ENCODE measurements at places on chromosomes 2 and 18.
A peak's percentile ranks its signal among the peaks of the same experiment; 100 is the strongest.

DNA sequence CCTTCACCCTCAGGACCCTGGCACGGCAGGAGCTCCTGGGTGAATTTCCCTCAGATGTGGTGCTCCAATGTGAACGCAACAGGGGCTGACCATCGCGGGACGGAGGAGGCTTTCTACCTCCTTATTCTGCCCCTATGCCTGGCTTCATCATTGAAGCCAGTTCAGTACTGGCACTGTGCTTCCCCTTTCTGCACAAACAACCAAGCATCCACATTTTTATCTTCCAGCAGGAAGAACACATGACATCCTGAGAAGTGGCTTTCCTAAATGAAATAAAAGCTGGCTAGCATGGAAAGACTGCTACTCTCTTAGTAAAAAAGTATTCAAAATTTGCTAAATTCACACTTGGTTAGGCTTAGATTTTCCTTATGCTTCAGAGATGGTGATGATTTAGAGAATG lies 24.8 kb downstream of the AFG3L2 start:
- DNase-seq = no peak

DNA sequence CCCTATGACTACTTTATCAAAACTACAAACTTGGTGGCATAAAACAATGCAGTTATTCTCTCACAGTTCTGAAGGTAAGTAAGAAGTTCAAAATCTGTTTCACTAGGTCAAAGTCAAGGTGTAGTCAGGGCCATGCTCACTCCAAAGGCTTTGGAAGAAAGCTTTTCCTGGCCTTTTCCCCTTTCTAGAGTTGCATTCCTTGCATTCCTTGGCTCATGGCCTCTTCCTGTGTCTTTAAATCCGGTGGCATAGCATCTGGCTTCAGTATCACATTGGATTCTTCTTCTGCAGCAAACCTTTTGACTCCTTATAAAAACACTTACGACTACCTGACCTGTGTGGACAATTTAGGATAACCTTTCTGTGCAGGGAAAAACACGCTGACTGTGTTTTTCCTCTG lies 543.5 kb upstream of the HNMT start:
- DNase-seq = no peak

DNA sequence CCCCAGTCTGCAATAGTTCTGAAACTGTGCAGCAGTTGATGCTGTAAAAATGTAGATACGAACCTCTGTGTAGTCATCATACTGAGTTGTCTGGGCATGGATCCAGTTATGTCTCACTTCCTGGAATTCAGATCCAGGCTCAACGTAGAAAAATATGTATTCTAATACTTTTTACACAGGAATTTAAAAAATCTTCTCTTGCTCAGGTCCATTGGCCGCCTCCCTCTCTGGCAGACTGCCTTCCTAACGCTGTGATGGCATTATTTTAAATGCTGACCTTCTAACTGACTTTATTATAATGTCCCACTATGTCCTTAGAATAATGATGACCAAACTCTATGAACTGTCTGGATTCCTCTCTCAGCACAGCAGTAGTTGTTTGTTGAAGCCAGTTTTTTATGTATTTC lies 119.6 kb downstream of the FEZ2 start:
- no peak for DNase-seq

- no peak for DNase-seq
Observed at GRCh38 chr18:3667255-3668137, 217.5 kb downstream of the TGIF1 start.

DNA sequence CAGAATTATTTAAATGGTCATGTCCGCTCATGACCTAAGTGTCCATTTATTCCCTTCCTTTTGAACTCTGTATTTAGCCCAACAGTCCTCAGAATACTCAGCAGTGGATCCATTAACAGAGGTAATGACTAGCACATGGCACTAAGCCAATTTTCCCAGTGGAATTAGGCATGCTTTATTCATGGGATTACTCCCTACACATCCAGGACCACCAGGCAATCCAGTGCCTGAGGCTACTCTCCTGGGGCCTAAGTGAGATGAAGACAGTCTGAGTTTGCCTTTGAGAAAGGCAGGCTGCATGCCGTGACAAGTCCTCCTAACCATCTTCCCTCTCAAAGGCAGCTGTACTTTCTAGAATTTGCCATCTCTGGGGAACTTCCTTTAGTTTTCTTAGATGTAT lies 128.6 kb downstream of the SPOPL start:
- DNase-seq = peak; percentile 23

DNA sequence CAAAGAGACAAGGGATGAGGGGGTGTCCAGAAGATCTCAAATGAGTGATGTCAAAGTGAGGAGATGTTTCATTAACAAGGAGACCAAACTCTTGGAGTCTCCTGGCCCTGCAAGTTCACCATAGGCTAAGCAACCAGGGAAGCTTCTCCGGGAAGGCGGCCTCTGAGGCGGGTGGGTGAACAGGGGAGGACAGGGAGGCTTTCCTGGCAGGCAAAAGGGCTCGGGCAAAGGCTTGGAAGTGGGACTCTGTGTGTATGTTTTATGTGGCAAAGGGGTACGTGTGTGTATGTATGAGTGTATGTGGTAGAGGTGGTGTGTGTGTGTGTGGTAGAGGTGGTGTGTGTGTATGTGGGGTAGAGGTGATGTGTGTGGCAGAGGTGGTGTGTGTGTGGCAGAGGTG lies 163.9 kb downstream of the DYSF start:
- DNase-seq = no peak

- no peak for DNase-seq
Observed at GRCh38 chr2:111105926-111106325, 14.8 kb upstream of the BCL2L11 start.

- peak; percentile 59 for DNase-seq
Observed at GRCh38 chr2:132668189-132668823, 1.7 kb downstream of the LYPD1 start.

- DNase-seq = no peak
Observed at GRCh38 chr2:10871978-10872377, 39.8 kb upstream of the KCNF1 start.

GRCh38 chr2:146984014-146984413 lies 860.8 kb upstream of the ACVR2A start:
- no peak for DNase-seq

- no peak for DNase-seq
Observed at GRCh38 chr2:71688530-71688929, 235.2 kb downstream of the DYSF start.

DNA sequence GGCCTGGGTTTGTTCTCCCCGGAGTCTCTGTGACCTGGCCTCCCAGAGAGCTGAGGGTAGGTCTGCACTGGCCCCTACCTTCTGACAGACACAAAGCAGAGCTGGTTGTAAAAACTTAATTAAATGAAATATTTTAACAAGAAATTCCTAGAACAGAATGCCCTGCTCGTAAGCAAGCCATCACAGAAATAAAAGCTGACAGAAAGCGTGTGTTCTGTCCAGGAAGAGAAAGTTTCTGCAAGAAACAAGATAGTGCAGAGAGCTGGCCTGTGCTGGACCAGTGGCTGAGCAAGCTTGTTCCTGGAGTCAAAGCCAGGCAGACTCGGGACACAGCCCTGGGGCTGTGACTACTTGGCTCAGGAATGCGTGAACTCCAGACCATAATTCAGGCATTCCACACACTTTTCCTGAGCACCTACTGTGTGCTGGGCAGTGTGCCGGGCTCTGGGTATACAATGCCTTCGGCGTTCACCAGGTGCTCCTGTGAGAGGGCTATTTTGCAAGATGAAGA lies 51.6 kb downstream of the APOB start:
- no peak for DNase-seq

DNA sequence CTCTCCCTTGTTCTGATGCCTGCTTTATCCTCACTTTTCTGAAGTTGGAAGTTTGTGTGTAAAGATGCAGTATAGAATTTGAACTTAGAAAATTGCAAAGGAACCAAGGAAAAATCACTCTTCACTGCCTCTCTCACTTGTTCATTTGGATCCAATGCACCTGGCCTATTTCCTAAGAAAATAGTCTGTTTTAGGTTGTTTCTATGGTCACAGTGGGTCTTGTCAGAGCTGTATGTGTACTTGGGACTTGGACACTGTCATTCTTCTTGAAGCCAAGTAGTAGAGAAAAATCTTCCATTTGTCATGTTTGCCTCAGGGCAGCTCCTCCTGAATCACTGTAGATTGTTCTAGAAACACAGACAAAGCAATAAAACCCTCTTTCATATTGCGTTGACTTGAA lies 80.3 kb upstream of the SESTD1 start:
- DNase-seq = no peak

DNA sequence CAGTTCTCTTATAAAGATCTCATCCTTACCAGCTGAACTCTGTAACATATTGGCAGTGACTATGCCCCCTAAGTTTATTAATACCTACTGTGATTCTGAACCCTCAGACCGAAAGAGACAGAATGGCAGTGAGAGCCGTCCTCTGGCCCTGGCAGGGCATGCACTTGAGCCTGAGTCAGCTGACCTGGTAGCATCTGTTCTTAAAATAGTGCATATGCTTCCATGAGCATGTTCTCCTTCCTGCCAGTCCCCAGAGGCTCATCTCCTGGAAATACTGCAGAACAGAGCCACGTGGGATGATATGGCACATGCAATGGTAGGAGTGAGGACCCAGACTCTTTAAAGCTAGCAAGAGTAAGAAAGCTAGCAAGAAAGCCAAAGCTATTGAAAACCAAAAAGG lies 59.0 kb downstream of the RASGRP3 start:
- DNase-seq = no peak

DNA sequence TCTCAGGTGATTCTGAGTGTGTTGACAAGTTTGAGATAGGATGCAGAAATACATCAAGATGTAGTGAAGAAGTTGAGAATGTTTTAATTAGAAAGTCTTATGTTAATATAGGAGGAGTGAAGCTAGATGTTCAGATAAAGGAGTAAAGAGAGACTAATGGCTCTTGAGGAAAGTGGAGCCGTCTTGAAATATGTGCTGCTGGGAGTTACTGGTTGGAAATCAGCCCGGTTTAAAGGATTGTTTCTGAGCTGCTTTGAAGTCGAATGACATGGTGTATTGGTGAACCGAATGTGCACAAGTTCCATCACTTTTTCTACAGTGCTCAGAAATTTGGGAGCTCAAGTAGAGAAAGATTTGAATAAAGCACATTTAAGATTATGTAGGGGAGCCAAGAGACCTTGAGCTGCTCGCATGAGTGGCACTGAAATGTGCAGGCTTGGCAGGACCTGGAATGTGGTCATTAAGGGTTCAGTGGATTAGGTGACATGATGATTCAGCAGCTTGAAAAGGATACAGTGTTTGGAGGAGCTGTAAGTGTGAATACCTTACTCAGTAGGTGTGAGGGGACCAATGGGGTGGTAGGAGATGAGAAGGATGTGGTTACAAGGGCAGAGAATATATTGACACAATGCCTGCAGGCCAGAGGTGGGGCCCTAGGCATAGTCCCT lies 68.6 kb downstream of the CAB39 start:
- DNase-seq = no peak

DNA sequence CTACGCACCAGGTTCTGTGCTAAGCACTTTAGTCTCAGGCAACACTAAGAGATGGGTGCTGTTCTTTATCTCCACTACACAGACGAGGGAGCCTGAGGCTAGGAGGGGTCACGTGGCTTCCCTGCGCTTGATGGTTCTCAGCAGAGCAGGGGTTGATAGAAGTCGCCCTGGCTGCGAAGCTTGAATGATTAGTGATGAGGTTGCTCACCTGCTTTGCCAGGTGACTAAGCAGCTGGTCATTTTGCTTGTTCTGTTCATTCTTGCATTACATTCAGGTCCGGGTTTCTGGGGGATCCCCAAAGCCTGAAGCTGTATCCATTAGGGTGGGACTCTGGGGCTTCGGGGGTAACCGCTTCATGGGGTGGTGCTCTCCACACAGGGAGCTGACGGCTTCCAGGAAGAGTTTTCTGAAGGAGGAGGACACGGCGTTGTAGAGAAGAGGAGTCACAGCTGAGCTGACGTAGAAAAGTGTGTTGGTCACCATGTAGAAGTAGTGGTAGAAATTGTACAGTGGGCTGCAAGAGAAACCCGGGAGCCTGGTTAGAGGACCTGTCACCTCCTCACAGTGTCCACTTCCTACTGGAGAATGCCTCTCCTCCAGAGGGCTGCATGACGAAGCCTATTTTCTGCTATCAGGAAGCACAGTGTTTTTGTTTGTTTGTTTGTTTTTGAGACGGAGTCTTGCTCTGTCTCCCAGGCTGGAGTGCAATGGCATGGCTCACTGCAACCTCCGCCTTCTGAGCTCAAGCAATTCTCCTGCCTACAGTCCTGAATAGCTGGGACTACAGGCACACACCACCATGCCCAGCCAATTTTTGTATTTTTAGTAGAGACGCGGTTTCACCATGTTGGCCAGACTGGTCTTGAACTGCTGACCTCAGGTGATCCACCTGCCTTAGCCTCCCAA lies 11.5 kb downstream of the NTSR2 start:
- no peak for DNase-seq

DNA sequence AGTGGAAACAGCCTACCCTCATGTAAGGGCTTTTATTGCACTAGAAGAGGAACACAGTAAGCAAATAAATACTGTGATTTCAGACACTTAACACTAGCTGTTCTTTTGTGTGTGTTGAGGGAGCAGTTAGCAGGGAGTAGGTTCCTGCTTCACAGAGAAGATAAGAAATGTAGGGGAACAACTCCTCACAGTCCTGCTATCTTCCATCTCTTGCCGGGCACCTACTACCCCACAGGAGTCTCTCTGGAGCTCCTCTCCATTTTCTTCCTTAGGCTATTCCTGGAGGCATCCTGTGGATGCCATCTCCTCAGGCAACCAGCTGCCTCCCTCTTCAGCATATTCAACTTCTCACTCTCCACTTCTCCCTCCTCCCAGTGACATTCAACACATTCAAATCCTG lies 145.0 kb downstream of the SRBD1 start:
- DNase-seq = no peak

DNA sequence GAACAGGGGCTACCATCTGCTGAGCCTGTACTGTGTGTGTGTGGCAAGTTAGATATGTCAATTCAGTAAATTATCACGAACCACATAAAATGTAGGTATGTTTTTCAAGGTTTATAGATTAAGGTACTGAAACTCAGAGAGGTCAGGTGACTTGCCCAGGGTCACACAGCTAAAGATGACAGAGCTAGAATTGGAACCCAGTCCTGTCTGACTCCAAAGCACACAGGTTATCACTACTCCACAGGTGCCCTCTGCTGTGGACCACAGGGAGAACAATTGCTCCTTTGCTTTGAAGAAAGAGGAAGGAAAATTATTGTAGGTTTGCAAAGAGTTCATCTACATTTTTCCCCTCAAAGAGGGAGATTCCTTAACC lies 229.7 kb upstream of the AGAP1 start:
- DNase-seq = no peak

DNA sequence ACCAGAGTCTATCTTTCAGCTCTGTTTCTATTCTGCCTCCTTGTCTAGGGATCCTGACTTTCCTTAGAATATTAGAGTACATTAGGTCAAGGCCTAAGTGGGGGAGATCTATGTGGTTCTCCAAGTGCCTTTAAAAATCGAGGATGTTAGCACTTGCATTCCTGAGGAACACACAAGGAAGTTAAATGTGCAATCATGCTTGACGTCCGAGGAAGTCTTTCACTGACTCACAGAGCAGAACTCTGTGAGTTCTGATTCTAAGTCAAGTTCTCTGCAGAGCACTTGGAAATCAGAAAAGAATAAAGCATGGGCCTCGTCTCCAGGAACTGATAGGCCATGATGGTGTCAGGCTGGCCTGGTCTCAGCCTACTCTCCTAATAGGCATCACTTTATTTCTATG lies 17.2 kb downstream of the FHOD3 start:
- no peak for DNase-seq

All from NCI-H1105 (cell line).